ENCODE measurements at places on chromosomes 7 and 10.

- no peak for DNase-seq
Observed at GRCh38 chr10:23974746-23975272, 234.1 kb upstream of the KIAA1217 start.

DNA sequence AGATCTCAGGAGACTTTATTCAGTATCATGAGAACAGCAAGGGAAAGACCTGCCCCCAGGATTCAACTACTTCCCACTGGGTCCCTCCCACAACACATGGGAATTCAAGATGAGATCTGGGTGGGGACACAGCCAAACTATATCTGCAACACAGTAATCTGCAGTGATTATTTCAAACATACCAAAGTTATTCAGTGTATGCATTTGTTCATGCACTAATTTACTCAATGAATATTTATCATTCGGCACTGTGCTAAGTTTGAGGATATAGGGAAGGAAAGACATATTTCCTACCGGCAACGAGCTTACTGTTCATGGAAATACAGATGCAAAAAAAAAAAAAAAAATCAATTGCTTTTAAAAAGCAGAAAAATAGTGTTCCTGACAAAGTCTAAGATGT is 91.6 kb upstream of the IMMP2L start:
- DNase-seq: no peak

DNA sequence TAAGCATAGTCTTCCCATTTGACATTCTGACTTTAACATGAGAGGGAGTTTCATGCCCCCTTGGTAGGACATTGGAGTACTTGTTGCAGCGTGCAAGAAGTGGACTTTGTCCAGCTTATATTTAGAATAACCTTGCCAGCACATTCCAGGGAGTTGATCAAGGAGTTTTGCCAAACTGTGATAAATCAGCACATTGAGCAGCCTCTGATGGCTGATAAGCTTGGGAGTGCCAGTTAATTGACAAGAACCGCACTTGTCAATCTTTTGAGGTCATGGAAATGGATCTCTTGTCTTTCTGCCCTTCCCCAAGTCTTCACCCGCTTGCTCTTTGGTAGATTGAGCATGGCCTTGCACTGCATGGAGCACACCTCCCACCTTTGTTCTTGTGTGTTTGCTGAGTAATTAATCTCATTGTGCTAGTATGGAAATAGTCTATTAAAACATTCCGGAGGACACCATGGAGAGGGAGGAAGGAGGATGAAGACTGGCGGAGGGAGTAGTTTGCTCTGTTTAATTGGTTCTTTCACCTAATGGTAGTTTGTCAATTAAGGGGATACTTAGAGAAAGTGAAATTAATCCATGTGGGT is 668.5 kb upstream of the GALNT17 start:
- DNase-seq: no peak

- DNase-seq: no peak
Observed at GRCh38 chr10:1377231-1377630, 321.0 kb downstream of the WDR37 start.
